Activated T-helper 17 cell treated with anti-CD3 and anti-CD28 coated beads, Interleukin-2, amount 50 U/mL, for 72 hours (primary cell): ENCODE measurements at places on chromosomes 2 and 18.

- no peak for ATAC-seq
- H3K27ac ChIP-seq, result peak overlapping the region; percentile 99
- peak overlapping the region; percentile 97 for H3K4me3 ChIP-seq
These were observed 1.4 kb upstream of the TGOLN2 start for GRCh38 chr2:85329181-85329651.

DNA sequence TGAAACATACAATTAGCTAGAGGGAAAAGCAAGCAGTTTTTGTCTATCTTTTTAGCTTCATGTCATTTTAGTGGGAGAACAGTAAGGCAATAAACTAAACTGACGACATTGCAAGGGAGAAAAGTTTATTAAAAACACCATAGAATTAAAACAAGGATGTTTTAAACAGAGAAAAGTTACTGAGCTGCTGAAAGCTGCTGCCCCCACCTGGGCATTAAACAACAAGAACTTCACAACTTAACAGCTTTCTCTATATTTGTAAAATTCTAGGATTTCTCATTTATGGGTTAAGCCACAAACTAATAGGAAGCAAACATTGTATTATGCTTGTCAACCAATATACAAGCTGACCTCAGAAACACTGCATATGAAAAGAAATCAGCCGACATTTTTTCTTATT is 289.2 kb downstream of the ERBB4 start:
- ATAC-seq, result no peak
- H3K27me3 ChIP-seq, result no peaks in the 10 kb centered on the region
- H3K36me3 ChIP-seq, result no peaks in the 10 kb centered on the region
- H3K27ac ChIP-seq, result no peak overlapping the region
- H3K4me3 ChIP-seq, result no peak overlapping the region

DNA sequence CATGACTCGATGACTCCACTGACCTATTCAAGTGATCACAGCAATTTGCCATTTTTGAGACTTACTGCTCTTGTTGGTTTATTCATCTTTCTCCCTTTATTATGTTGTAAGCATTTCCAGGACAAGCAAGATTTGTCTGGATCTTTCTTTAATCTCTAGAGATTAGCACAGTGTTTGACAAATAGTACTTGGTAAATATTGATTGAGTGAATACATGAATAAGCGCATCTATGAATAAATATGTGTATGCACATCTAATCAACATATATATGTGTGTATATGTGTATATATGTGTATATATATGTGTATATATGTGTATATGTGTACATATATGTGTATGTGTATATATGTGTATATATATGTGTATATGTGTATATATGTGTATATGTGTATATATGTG is 7.3 kb downstream of the TMX3 start:
- no peak for ATAC-seq
- no peak overlapping the region for H3K4me3 ChIP-seq
- H3K27me3 ChIP-seq, result no peaks in the 10 kb centered on the region
- H3K36me3 ChIP-seq, result peaks cover 98% of the 10 kb centered on the region

DNA sequence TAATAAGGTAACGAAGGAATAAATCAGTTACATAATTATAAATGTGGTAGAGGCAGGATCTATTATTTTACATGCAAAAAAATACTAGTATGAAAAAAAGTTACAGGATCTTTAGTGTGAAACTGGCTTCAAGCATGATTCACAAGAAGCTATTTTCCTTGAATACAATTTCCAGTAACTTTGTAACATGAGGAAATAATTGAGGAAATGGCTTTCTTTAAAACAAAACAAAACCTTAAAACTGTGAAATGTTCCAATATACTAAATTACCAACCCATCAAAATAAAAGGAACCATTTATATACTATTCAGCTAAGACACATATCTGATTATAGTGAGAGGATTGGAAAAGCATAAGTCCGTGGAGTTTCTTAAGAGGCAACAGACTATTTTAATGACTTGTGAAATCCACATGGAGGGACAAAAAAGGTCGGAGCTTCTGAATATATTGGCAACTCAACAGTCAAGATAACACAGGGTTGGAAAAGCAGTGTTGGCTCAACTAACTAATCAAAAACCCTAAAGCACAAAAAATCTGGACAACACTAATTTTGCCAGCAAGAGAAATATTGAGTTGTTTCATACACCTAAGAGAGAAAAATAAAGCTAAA is 10.6 kb downstream of the IRS1 start:
- H3K27me3 ChIP-seq, result no peaks in the 10 kb centered on the region
- no peak for ATAC-seq
- H3K4me1 ChIP-seq, result peaks cover 6% of the 10 kb centered on the region
- H3K36me3 ChIP-seq, result no peaks in the 10 kb centered on the region
- H3K27ac ChIP-seq, result no peak overlapping the region
- no peak overlapping the region for H3K4me3 ChIP-seq

DNA sequence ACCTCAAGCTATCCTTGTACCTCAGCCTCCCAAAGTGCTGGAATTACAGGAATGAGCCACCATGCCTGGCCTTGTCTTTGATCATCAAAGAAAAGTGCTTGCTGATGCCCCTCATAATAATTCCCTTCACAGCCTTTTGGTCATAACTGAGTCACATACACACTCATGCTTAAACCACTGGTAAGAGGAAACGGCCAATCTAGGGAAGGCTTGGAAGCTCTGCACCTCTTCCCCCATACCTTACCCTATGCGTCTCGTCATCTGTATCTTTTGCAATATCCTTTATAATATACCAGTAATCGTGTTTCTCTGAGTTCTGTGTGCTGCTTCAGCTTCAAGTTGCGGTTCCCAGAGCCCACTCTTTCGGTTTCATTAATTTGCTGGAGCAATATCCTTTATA is 4.8 kb upstream of the RNF138 start:
- H3K36me3 ChIP-seq, result no peaks in the 10 kb centered on the region
- H3K27me3 ChIP-seq, result no peaks in the 10 kb centered on the region
- no peak overlapping the region for H3K27ac ChIP-seq

GRCh38 chr18:55998801-55999385 is 410.9 kb upstream of the TCF4 start:
- no peaks in the 10 kb centered on the region for H3K4me1 ChIP-seq
- no peaks in the 10 kb centered on the region for H3K36me3 ChIP-seq
- no peak for ATAC-seq

GRCh38 chr2:12855508-12855907 is 138.8 kb downstream of the TRIB2 start:
- no peak overlapping the region for H3K27ac ChIP-seq
- no peaks in the 10 kb centered on the region for H3K27me3 ChIP-seq
- H3K36me3 ChIP-seq, result no peaks in the 10 kb centered on the region
- H3K4me3 ChIP-seq, result no peak overlapping the region

GRCh38 chr2:10079266-10079869 is 843 bp downstream of the CYS1 start:
- H3K4me3 ChIP-seq, result peak overlapping the region; percentile 68
- no peaks in the 10 kb centered on the region for H3K4me1 ChIP-seq
- peaks cover 51% of the 10 kb centered on the region for H3K27me3 ChIP-seq
- H3K36me3 ChIP-seq, result no peaks in the 10 kb centered on the region
- no peak overlapping the region for H3K27ac ChIP-seq

- H3K36me3 ChIP-seq, result no peaks in the 10 kb centered on the region
- ATAC-seq, result no peak
- H3K4me1 ChIP-seq, result no peaks in the 10 kb centered on the region
- H3K27me3 ChIP-seq, result no peaks in the 10 kb centered on the region
- no peak overlapping the region for H3K4me3 ChIP-seq
- H3K27ac ChIP-seq, result no peak overlapping the region
These were observed 87.0 kb upstream of the PROKR1 start for GRCh38 chr2:68556381-68556780.

DNA sequence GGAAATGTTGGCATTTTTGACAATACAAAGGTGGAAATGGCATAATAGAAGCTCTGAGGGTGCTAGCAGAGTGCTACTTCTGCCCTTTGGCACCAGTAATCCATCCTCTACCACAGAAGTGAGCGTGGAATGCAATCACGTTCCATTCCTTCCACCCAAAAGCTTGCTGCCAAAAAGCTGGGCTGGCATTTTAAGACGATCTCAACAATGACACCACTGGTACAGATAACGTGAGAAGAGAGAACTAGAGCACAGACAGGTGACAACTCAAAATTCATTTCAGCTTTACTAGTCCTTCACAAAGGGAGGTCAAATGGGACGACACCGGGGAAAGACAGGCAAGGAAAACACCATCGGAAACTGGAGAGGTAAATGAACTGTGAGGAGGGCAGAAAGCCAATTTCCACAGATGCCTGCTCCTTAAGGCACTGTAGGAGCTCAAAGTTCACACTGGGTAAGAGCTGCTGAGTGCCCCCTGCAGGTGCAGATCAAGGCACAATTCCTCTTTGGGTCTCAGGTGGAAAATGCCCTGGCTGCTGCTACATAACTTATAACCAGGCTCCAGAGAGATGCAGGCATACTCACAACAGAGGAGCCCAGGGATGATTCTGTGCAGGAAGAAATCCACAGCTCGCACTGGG is 50.7 kb upstream of the RNU4ATAC start:
- H3K4me3 ChIP-seq, result no peak overlapping the region
- peak overlapping the region; percentile 61 for H3K27ac ChIP-seq
- H3K27me3 ChIP-seq, result no peaks in the 10 kb centered on the region
- H3K4me1 ChIP-seq, result peaks cover 23% of the 10 kb centered on the region
- H3K36me3 ChIP-seq, result peaks cover 45% of the 10 kb centered on the region

DNA sequence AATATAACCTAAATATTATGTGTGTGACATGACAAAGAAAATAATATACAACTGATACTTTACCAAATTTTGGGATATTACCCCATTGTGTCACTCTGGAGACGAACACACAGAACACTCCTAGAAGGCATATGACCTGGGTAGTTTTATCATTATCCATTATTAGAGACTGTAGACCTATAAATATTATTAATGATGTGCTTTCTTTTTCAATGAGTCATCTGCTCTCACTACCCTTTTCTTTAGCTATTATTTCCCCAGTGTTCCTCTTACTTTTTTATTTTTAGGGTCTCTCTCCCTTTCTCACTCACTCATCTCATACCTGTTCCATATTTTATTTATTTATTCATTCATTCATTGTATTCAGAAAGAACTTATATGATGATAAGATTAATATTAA is 143.3 kb upstream of the ITGA4 start:
- peak overlapping the region; percentile 93 for H3K27ac ChIP-seq
- no peak for ATAC-seq
- H3K4me3 ChIP-seq, result peak overlapping the region; percentile 72
- no peaks in the 10 kb centered on the region for H3K36me3 ChIP-seq

DNA sequence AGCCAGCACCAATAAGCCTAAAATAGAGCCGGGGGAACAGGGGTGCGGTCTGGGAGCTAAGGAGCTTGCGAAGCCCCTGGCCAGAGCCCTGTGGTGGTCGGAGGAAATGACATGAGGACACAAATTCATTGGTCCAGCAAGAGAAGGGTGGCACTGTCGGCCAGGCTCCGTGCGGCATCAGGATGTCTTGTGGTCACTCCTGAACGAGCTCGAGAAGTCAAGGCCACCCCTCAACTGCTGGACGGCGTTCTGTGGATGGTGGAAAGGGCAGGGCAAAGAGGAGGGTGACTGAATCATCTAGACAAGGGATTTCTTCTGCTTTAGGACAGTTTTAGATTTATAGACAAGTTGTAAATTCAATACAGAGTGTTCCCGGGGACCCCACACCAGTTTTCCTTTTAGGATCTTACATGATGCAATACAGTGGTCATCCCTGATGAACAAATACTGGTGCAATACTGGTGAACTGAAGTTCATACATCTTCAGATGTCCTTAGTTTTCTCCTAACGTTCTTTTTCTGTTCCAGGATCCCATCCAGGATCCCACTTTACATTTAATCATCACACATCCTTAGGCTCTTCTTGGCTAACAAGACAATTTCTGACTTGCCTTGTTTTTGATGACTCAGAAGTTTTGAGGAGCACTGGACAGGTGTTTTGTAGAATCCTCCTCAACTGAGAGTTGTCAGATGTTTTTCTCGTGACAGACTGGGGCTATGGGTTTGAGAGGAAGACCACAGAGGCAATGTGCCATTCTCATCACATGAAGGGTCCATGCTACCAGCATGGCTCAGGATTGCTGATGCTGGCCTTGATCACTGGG is 13.2 kb downstream of the EDAR start:
- H3K4me3 ChIP-seq, result no peak overlapping the region
- no peaks in the 10 kb centered on the region for H3K36me3 ChIP-seq
- H3K27ac ChIP-seq, result no peak overlapping the region
- no peaks in the 10 kb centered on the region for H3K4me1 ChIP-seq
- no peaks in the 10 kb centered on the region for H3K27me3 ChIP-seq

- H3K27ac ChIP-seq, result no peak overlapping the region
- H3K27me3 ChIP-seq, result no peaks in the 10 kb centered on the region
- no peak overlapping the region for H3K4me3 ChIP-seq
- no peak for ATAC-seq
These were observed 100.6 kb downstream of the CMPK2 start for GRCh38 chr2:6764968-6765723.

- no peaks in the 10 kb centered on the region for H3K4me1 ChIP-seq
- no peaks in the 10 kb centered on the region for H3K36me3 ChIP-seq
- peaks cover 9% of the 10 kb centered on the region for H3K27me3 ChIP-seq
- ATAC-seq, result no peak
These were observed 303.6 kb downstream of the SLC8A1 start for GRCh38 chr2:40148334-40148733.

GRCh38 chr2:106065983-106066820 is 127.9 kb downstream of the UXS1 start:
- H3K36me3 ChIP-seq, result no peaks in the 10 kb centered on the region
- H3K27me3 ChIP-seq, result peaks cover 3% of the 10 kb centered on the region
- peaks cover 5% of the 10 kb centered on the region for H3K4me1 ChIP-seq
- H3K4me3 ChIP-seq, result peak overlapping the region; percentile 66
- peak overlapping the region; percentile 14 for H3K27ac ChIP-seq
- no peak for ATAC-seq

DNA sequence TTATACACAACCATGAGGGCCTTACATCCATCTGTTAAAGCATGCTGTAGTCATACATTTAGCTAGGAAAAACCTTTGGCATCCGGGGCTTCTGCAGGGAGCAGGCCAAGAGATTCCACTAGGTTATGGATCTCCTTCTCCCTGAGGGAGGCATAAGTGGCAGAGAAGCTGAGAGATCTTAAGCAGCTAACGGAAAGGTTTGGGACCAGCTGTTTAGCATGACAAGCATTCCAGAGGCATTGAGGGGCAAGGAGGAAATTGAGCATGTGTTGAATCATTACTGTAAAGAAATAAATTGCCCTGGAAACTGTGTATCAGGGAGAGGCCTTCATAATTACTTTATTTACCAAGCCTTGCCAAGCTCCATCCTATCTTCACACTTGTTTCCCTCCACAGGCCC is 643.1 kb downstream of the CNTNAP5 start:
- H3K36me3 ChIP-seq, result no peaks in the 10 kb centered on the region
- H3K27me3 ChIP-seq, result no peaks in the 10 kb centered on the region
- no peaks in the 10 kb centered on the region for H3K4me1 ChIP-seq
- no peak overlapping the region for H3K4me3 ChIP-seq
- H3K27ac ChIP-seq, result no peak overlapping the region

DNA sequence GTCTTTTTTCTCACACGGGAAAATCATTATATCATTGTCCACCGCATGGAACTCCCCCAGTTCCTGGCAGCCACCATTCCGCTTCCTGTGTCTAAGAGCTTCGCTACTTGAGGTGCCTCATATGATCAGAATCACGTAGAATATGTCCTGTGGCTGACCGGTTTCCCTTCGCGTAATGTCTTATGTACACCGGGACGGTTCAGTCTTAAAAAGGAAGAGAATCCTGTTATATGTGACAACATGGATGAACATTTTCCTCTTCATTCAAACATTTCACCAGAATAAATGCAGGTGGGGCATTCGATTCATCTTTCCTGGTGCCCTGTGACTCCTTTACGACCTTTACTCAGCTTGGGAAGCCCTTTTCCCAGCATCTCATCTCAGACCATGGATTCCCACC is 131.7 kb upstream of the TWIST2 start:
- H3K27me3 ChIP-seq, result peaks cover 30% of the 10 kb centered on the region
- no peak overlapping the region for H3K27ac ChIP-seq
- ATAC-seq, result peak; percentile 48
- H3K4me3 ChIP-seq, result peak overlapping the region; percentile 24
